Right lung (tissue), 10 donors: ENCODE measurements at places on chromosomes 1 and 21. TPM values are rescaled to one million over a fixed set of nuclear protein-coding genes. Genes with fewer than 3 reads are reported as not detected.

DNA sequence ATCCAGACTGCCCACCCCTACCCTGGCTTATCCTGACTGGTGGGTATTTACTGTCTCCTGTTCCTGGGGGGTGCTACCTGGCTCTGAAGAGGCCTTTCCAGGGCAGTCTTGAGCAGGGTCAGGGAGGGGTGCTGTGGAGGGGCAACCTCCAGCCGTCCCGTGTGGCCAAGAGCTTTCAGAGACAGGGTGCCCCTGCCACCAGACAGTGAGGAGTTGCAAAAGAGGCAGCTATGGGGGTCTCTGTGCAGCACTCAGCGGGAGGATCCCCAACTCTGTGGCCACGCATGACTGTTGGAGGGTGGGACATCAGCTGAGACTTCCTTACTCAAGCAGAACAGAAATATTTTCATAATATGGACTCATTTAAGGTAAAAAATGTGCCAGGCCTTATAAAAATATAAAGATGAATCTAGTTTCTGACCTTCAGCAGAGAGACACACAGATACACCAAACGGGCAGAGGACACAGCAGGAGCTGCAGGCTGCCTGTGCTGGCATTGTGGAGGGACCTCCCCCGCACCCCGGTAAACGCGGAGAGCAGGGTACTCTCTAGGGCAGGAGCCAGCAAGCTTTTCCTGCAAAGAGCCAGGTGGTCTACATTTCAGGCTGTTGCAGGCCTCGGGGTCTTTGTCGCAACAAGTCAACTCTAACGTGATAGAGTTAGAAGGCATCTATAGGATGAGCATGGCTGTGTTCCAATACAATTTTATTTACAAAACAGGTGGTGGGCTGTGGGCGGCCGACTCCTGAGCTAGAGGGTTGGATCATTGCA lies 252.6 kb downstream of the RHOU start:
- DNase-seq = no peak

DNA sequence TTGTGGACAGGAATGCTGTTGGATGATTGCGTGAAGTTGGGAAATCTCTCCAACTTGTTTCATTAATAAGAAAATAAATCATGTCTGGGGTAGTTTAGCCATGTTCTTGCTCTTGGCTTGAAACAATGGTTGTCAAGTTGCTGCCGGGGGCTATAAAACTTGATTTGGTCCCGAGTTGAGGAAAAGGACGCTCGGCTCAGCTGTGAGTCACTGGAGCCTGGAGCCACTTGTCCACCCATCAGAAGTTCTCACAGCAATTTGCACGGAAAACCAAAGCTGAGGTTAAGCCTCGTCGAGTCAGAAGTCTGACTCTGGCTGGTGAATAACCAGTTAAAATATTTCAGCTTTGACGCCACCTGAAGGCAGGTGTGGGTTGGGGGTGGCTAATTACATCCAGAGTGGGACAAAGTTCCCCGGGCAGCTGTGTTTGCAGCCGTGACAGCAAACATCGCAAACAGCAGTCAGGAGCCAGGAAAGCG lies 19.7 kb upstream of the RIPK4 start:
- DNase-seq = no peak

Gene ASTN1
- polyA plus RNA-seq = 2.5 TPM

Gene NPPB
- polyA plus RNA-seq = not detected
